Left lung (tissue), 14 donors: ENCODE measurements at places on chromosomes 2 and 18.

DNA sequence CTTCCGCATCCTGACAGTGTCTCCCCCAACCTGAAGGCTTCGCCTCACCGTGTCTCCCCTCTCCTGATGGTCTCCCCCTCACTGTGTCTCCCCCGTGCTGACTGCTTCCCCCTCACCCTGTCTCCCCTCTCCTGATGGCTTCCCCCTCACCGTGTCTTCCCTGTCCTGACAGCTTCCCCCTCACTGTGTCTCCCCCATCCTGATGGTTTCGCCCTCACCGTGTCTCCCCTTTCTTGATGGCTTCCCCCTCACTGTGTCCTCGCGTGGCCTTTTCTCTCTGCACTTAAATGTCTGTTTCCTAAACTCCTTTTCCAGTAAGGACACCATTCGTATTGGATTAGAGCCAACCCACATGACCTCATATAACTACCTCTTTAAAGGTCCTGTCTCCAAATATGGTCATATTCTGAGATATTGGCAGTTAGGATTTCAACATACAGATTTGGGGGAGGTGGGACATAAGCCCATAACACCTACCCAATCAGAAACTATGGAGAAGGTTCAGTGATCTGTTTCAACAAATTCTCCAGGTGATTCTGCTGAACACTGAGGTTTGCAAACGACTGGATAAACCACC, 47.9 kb upstream of the RAB27B start:
- DNase-seq = no peak

- DNase-seq = no peak
Observed at GRCh38 chr18:44170208-44170880, 510.3 kb upstream of the SETBP1 start.

GRCh38 chr2:55839182-55839819, 84.3 kb downstream of the EFEMP1 start:
- no peak for DNase-seq

DNA sequence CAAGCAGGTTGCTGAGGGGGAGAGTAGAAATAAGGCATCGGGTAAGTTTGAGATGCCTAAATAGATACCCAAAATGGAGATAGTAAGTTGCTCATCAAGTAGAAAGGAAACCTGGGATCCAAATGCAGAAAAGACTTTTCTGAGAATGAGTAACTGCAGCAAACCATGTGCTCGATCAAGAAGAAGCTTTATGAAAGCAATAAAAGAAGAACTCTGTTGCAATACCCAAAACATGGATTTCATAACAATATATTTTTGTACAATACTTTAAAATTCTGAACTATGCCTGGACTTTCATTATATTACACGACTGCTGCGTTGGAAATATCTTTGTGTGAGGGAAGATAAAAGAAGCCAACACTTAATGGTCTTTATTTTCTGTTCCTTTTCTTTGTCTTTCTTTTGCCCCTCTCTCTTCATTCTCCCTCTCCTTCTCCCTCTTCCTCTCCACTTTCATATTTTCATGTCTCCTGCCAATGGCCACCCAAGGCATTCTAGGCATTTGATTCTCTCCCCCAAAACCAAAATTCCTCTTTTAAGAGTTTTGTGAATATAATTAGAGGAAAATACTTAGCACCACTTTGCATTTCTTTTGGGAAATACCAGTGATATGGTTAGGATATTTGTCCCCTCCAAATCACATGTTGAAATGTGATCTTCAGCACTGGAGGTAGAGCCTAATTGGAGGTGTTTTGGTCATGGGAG, 257.6 kb downstream of the MREG start:
- no peak for DNase-seq

- DNase-seq = no peak
Observed at GRCh38 chr2:223147431-223147830, 95.4 kb downstream of the KCNE4 start.

- peak; percentile 63 for DNase-seq
Observed at GRCh38 chr2:18749912-18750526, 160.7 kb upstream of the NT5C1B start.

DNA sequence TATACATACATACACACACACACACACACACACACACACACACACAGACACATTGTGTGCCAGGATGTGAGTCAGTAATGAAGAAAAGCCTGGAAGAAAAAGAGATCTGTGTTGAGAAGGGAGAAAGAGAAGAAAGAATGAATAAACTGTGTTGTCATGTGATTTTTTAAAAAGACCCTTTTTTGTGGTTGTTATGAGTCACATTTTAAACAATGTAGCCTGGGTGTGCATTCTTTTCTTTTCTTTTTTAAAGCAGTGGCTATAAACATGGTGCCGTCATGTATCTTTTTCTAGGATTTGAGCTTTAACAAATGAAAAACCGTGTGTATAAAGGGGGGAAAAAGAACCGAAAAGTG, 87.2 kb downstream of the NRP2 start:
- no peak for DNase-seq

- DNase-seq = no peak
Observed at GRCh38 chr2:225270861-225271260, 128.6 kb upstream of the NYAP2 start.

- no peak for DNase-seq
Observed at GRCh38 chr2:15758848-15759247, 167.2 kb downstream of the DDX1 start.

DNA sequence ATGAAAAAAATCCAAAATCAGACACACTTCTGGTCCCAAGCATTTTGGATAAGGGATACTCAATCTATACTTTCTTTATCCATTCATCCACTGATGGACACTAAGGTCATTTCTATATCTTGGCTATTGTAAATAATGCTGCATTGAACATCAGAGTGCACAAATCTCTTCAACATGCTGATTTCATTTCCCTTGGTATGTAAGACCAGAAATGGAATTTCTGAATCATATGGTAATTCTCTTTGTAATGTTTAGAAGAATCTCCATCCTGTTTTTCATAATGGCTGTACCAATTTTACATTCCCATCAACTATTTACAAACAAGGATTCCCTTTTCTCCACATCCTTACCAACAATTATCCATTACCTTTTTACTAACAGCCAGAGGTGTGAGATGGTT, 33.7 kb upstream of the MCM6 start:
- no peak for DNase-seq

- DNase-seq = peak; percentile 13
Observed at GRCh38 chr2:120389036-120389391, 43.1 kb downstream of the INHBB start.

DNA sequence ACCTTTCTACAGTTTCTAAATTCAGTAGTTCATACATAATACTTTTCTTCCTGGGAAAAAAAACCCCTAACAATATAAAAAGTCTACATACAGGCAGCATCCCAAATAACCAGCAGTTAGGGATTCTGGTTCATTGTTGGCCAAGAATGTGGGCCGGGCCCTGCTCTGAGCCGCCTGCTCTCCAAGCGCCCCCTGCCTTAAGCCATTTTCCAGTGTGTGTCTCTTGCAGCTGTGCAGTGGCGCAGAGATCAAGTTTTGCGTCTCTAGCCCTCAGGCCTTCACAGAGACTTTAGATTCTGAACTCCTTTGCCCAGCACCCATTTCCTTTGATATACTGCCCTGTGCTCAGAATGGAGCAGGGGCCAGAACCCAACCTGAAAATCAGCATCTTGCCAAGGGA, 32.9 kb downstream of the RMC1 start:
- no peak for DNase-seq
